Neural cell (in vitro differentiated cells): ENCODE measurements at places on chromosomes 16 and 17. TPM values are rescaled to one million over a fixed set of nuclear protein-coding genes. Genes with fewer than 3 reads are reported as not detected.

Gene NAGPA
- 33.1 and 36.6 TPM in 2 replicates for polyA plus RNA-seq

Gene GSDMA
- not detected in 2 replicates for polyA plus RNA-seq

Gene TMEM235
- polyA plus RNA-seq: not detected in 2 replicates

Gene COQ9
- polyA plus RNA-seq: 78.7 and 95.0 TPM in 2 replicates

Gene TBC1D3I
- 0.32 and 4.2 TPM in 2 replicates for polyA plus RNA-seq

Gene SLC47A1
- polyA plus RNA-seq: not detected in 2 replicates

Gene APOBR
- 0.06 TPM in 1 of 2 replicates, not detected in the other for polyA plus RNA-seq

Gene CACNB1
- polyA plus RNA-seq: 18.9 and 29.1 TPM in 2 replicates

Gene GUCY2D
- polyA plus RNA-seq: 0.07 and 0.10 TPM in 2 replicates

Gene RAB11FIP4
- 14.4 and 25.1 TPM in 2 replicates for polyA plus RNA-seq

Gene NPIPB6
- 0.88 and 2.7 TPM in 2 replicates for polyA plus RNA-seq

Gene QPRT
- 2.7 and 3.9 TPM in 2 replicates for polyA plus RNA-seq

Gene FBXO39
- not detected in 2 replicates for polyA plus RNA-seq

Gene ALDH3A1
- polyA plus RNA-seq: 0.10 TPM in 1 of 2 replicates, not detected in the other

Gene ACE
- 1.5 and 2.1 TPM in 2 replicates for polyA plus RNA-seq

Gene FZD2
- 2.5 and 3.0 TPM in 2 replicates for polyA plus RNA-seq

Gene SLC9A5
- 1.6 and 1.8 TPM in 2 replicates for polyA plus RNA-seq

Gene SOX8
- polyA plus RNA-seq: 3.9 and 4.6 TPM in 2 replicates

Gene ZNF48
- 42.3 and 48.9 TPM in 2 replicates for polyA plus RNA-seq

Gene TP53TG3C
- polyA plus RNA-seq: not detected in 2 replicates

Gene CAPNS2
- polyA plus RNA-seq: not detected in 2 replicates

Gene SPATA22
- polyA plus RNA-seq: not detected in 2 replicates

Gene SNAI3
- not detected in 2 replicates for polyA plus RNA-seq

Gene NPIPA2
- polyA plus RNA-seq: 2.4 and 2.8 TPM in 2 replicates

Gene MYL4
- not detected in 2 replicates for polyA plus RNA-seq

Gene BCAR1
- polyA plus RNA-seq: 38.9 and 39.1 TPM in 2 replicates

Gene SUPT4H1
- 84.2 and 109 TPM in 2 replicates for polyA plus RNA-seq

Gene EXOC3L1
- polyA plus RNA-seq: 0.43 and 0.96 TPM in 2 replicates

Gene PDF
- polyA plus RNA-seq: 5.1 and 6.0 TPM in 2 replicates

Gene CNTNAP4
- polyA plus RNA-seq: 73.7 and 75.8 TPM in 2 replicates

Gene WNK4
- 0.10 TPM in 1 of 2 replicates, not detected in the other for polyA plus RNA-seq

Gene UBTF
- 71.7 and 73.8 TPM in 2 replicates for polyA plus RNA-seq

Gene VPS35
- 155 and 157 TPM in 2 replicates for polyA plus RNA-seq

Gene MCRIP1
- 510 and 524 TPM in 2 replicates for polyA plus RNA-seq

Gene USP6
- polyA plus RNA-seq: not detected in 2 replicates

Gene GAS2L2
- polyA plus RNA-seq: 0.38 and 1.2 TPM in 2 replicates

Gene MT4
- polyA plus RNA-seq: not detected in 2 replicates

Gene GALNS
- 18.9 and 19.4 TPM in 2 replicates for polyA plus RNA-seq

Gene CMTM4
- polyA plus RNA-seq: 26.1 and 27.2 TPM in 2 replicates

Gene LHX1
- polyA plus RNA-seq: 1.4 and 2.5 TPM in 2 replicates

Gene KRTAP4-5
- not detected in 2 replicates for polyA plus RNA-seq

Gene KIF18B
- polyA plus RNA-seq: 0.10 and 0.26 TPM in 2 replicates
